Foreskin keratinocyte (primary cell): ENCODE measurements at places on chromosomes 4 and X. TPM values are rescaled to one million over a fixed set of nuclear protein-coding genes. Genes with fewer than 3 reads are reported as not detected.

Gene TGIF2LX
- total RNA-seq, result not detected in 2 replicates

Gene GAGE12J
- not detected in 2 replicates for total RNA-seq

Gene MMRN1
- not detected in 2 replicates for total RNA-seq

Gene PPEF2
- total RNA-seq, result not detected in 2 replicates

Gene ETDA
- not detected in 2 replicates for total RNA-seq

Gene GUCY2F
- total RNA-seq, result not detected in 2 replicates

Gene ARHGAP4
- total RNA-seq, result 1.4 and 2.8 TPM in 2 replicates

Gene OR13H1
- total RNA-seq, result not detected in 2 replicates

Gene OTC
- total RNA-seq, result not detected in 2 replicates

Gene USP27X
- total RNA-seq, result 2.8 and 2.9 TPM in 2 replicates

Gene CFI
- total RNA-seq, result not detected in 2 replicates

Gene INTS6L
- total RNA-seq, result 6.0 and 6.5 TPM in 2 replicates

Gene PHF8
- 10.2 and 10.3 TPM in 2 replicates for total RNA-seq

Gene CXCL5
- total RNA-seq, result 0.85 and 1.7 TPM in 2 replicates

Gene MAGED4
- total RNA-seq, result 3.7 and 6.0 TPM in 2 replicates

Gene SERPINA7
- not detected in 2 replicates for total RNA-seq

Gene SLC6A14
- under 0.01 and 0.20 TPM in 2 replicates for total RNA-seq

Gene UBA1
- total RNA-seq, result 178 and 181 TPM in 2 replicates

Gene SPANXC
- total RNA-seq, result not detected in 2 replicates

Gene GLRA2
- not detected in 2 replicates for total RNA-seq

Gene SMIM10
- total RNA-seq, result 0.14 and 0.17 TPM in 2 replicates

Gene BTC
- 0.27 and 0.46 TPM in 2 replicates for total RNA-seq

Gene HSPA4L
- total RNA-seq, result 9.8 and 13.3 TPM in 2 replicates

Gene HELT
- not detected in 2 replicates for total RNA-seq

Gene TEX13C
- total RNA-seq, result not detected in 2 replicates

Gene PTPN13
- total RNA-seq, result 65.2 and 73.5 TPM in 2 replicates

Gene FGD1
- total RNA-seq, result 10.2 and 10.9 TPM in 2 replicates

Gene HSFX1
- 0.25 and 0.88 TPM in 2 replicates for total RNA-seq
